ENCODE measurements at places on chromosomes 16 and 17.

- DNase-seq, result no peak
Observed at GRCh38 chr17:3808701-3809100, 7.7 kb upstream of the ITGAE start.

- no peak for DNase-seq
Observed at GRCh38 chr16:85918436-85918835, 19.5 kb downstream of the IRF8 start.

DNA sequence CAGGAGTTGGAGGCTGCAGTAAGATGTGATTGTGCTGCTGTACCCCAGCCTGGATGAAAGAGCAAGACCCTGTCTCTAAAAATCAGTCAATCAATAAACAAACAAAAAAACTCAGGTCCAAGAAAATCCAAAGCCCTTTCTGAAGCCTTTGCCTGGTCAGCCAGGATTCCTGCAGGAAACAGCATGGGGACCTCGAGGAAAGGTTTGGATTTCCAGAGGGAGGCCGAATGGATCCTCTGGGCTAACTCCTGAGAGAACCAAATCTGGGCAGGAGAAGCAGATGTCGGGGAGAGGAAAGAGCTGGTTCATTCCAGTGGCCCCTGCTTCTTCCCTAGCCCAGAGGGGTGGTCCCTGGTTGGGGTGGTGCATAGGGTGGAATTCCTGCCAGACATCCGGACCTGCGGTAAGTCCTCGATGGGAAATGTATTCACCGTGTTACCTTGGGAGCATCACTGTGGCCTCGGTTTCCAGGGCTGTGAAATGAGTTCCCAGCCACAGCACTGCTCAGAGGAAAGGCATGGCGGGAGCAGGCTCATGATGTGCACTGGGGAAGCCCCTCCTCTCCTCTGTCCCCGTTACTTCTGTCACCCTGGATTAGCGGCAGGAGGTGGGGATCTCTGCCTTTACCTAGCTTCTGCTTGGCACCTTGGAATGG is 75.1 kb downstream of the CYLD start:
- no peak for DNase-seq

DNA sequence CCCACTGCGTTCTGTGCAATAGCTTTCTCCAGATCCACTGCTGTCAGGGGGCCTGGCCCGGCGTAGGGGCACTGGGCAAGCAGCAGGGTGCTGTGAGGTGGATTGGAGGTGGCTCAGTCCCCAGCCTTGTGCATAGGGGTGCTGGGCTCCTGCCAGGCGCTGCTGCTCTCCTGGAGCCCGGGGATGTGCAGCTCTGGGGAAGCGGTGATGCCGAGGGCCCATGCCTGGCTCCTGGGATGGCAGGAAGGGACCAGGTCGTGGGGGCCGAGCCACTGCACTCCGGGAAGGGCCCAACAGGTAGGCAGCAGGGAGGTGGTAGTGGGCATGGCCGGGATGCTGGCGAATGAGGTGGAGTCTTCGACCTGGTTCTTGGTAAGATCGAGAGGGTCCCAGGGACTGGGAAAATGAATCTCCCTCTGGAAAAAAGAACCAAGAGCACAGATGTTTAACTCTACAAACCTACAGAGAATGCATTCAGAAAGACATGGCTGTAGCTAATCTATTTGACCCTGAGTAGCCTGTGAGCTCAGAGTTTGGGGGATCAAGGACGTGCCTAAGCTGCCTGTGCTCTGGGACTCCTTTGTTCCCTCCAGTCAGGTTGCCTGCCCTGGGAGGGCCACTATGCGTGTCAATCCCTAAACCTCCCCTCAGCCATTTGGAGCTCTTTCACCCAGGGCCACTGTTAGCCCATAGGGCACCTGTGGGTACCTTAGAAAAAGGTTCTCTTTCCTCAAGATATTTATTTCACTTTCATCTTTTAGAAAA is 6.6 kb upstream of the SUPT4H1 start:
- DNase-seq, result no peak

DNA sequence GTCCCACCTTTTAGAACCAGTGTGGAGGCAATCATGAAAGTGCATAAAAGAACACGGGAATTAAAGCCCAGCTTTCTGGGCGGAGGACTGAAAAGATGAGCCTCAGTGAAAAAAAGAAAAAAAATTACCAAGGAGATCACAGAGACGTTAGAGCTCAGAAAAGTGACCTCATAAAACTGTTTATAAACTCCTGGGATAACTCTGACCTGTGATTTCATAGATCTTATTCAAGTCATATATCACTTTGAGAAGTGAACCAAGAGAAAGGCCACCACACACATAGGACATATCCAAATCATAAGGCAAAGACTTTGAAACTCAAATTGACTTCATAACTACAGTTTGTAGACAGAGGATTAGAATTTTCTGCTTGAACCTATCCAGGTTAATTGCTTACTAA is 90.1 kb downstream of the KCNJ2 start:
- DNase-seq, result no peak

DNA sequence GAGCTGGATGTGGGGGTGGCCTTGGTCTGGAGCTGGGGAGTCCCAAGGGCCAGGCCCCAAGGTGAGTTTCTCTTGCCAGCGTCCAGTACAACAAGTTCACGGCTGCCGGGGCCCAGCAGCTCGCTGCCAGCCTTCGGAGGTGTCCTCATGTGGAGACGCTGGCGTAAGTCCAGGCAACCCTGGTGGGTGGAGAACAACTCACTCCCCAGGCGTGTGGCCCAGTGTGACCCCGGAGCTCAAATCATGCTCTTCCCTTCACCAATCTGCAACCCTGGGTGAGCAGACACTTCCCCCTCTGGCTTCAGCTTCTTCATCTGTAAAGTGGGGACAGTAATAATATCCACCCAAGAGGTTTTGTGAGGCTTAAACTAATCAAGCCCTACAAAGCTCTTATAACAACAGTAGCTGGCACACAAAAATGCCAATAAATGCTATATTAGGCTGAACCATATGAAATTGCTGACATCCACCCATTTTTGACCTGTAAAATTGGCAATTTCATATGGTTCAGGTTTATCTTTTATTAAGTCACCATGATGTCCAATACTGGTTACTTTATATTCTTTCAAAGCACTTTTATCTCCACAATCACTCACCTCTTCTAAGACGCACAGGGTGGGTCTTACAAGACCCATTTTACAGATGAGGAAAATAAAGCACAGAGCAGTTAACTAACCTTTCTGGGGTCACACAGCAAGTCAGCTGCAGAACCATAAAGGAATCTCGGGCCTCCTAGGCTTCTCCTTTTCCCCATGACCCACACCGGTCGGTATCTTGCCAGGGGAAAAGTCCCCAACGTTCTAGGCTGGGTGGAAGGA is 19.7 kb downstream of the DEXI start:
- no peak for DNase-seq

GRCh38 chr17:55161935-55162555 is 102.7 kb upstream of the HLF start:
- no peak for DNase-seq

DNA sequence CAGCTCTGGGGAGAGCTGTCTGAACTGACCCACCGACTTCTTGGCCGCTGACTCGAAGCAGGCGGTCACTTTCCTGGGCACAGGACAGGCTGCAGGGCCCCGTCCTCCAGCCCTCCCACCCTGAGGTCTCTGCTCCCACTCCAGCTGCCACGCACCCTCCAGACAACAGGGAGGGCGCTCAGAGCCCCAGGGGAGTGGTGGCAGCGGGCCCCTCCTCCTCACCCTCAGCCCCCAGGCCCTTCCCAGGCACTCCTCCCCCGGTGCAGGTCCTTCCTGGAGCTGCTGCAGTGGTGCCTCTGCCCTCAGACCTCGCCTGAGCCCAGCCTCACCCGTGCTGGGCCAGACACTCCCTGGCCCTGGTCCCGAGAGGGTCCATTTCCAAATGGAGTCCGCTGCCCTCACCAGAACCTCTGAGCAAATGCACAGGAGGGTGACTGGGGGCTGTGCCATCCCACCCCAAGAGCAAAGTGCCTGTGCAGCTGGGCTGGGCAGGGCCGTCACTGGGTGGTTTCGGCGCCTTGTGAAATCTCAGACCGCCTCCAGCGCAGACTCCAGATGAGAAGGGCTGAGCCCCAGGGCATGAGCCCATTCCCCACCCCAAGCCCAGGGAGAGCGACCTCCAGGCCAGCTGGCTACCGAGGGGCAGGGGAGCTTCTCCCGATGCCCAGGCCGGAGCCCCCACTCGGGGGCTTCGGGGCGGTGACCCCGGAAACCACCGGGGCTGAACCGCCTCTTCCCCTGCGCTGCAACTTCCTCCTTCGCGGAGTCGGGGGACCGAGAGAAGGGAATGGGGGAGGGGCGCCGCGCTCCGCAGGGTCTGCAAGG is 717 bp downstream of the CYBA start:
- no peak for DNase-seq

DNA sequence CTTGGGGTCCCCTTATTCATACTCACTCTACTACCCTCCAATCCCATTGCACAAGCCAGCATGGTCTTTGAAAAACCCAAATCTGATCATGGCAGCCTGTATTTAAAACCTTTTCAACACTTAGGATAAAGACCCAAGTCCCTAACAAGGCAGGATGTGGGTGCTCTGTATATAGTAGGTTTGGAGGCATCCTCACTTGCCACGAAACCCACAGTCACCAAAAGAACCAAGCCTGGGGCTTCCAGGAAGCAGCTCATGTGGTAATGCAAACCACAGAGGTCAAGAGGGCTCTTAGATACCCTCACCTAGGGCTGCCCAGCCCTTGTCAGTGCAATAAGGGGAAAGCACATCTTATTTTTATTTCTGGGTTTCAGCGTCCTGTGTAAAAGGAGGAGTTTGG is 218.6 kb upstream of the ASIC2 start:
- DNase-seq, result no peak

GRCh38 chr17:50056217-50056960 is 479 bp downstream of the ITGA3 start:
- DNase-seq, result peak; percentile 51

DNA sequence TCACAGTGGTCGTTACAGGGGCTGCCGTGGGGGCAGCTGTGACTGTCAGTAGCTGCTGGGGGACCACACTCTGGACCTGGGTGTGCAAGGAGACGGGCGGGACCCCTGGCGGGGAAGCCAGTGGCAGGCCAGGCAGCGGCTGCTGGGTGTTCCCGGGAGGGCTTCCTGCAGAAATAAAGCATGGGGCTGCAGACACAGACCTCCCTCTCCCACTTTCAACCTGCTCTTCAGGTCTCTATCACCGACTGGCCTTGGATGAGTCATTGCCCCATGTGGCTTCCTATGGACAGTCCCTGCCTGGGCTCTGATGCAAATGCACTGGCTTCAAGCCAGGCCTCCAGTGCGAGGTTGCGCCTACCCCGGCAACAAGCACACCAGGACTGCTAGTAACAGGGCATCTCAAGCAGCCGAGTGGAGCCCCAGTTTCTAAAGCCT is 17.2 kb downstream of the SREBF1 start:
- DNase-seq, result peak; percentile 93

- no peak for DNase-seq
Observed at GRCh38 chr16:7689234-7689633, 356.6 kb downstream of the RBFOX1 start.

DNA sequence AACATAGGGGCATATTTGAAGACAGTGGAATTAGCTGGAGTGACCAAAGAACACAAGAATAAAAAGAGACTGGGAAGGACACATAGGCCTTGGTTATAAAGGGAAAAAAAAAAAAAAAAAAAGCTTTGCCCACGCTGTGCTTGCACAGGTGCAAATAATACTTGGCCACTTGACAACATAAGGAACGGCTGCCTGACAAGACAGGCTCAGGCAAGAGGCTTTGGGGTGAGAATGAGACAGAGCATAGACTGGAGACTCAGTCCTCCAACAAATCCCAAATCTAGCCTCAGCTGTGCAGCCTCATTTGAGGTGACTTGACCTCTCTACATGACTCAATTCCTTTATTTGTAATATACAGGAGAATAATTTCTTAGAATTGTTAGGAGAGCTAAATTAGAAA is 332.8 kb upstream of the DYNLRB2 start:
- DNase-seq, result no peak

- no peak for DNase-seq
Observed at GRCh38 chr17:58043221-58044181, 36.5 kb upstream of the SRSF1 start.

- peak; percentile 83 for DNase-seq
Observed at GRCh38 chr16:10992797-10993196, 48.4 kb downstream of the CLEC16A start.

- DNase-seq, result no peak
Observed at GRCh38 chr17:37305406-37305905, 70.3 kb upstream of the C17orf78 start.

DNA sequence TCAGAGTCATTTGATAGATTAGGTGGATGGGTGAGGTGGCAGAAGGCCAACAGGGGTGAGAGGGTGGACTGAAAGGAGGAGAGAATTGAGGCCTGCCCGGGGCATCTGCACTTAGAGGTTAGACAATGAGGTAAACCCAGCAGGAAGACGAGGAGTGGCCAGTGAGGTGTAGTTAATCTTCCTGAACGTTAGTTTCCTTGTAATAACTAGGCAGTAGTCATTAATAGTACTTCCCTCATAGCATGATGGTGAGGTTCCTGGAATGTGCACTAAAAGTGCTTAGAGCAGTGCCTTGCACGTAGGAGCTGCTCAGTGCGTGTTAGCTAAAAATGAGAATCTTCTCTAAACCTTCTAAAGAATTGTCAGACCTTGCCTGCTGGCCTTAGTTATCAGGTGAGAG is 13.5 kb upstream of the KSR1 start:
- DNase-seq, result no peak

DNA sequence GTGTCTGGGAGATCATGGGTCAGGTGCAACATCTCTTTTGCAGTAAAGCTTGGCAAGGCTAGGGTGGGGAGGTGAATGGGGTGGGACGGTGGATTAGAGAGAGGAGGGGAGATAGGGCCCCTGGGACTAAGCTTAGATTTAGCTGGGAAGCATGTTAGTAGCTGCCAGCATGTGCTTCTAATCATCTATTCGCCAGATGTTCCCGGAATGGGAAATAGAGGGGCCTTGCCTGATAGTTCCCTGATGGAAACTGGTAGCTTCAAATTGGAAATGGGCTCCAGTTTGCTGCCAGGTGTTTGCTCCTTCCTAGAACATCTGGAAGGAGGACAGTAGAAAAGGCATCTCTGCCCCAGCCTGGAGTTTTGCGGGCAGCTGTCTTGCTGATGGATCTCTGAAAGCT is 176.1 kb downstream of the CCDC182 start:
- DNase-seq, result no peak

GRCh38 chr17:82035956-82036633 is 1.4 kb downstream of the DCXR start:
- no peak for DNase-seq

- peak; percentile 63 for DNase-seq
Observed at GRCh38 chr17:7586673-7587419, 3.0 kb downstream of the SOX15 start.

DNA sequence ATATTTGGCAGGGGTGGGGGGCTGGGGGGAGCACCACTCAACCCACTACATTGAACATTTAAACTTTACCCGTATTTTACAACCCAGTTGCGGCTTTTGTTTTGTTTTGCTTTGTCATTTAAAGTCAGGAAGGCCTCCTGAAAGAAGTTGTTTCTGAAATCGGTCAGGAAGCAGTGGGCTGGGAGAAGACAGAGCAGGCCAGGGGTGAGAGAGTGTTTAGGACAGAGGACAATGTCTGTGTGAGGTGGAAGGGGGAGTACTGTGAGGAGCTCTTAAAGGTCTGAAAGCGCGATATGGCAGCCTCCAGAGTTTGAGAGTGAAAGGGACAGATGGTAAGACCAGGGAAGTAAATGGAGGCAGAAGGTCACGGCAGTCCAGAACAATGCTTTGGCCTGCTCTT is 6.1 kb upstream of the WFIKKN2 start:
- no peak for DNase-seq

DNA sequence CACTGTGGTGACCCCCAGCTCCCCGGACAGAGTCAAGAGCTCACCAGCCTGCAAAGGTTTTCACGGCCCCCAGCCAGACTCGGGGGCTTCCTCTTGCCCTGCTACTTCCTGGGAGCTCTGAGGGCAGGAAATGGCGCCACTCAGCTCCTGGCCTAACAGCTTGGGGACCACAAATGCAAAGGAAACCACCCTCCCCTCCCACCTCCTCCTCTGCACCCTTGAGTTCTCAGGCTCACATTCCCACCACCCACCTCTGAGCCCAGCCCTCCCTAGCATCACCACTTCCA is 375 bp upstream of the SPN start:
- no peak for DNase-seq
